ENCODE measurements at places on chromosomes 5 and 9. TPM values are rescaled to one million over a fixed set of nuclear protein-coding genes. Genes with fewer than 3 reads are reported as not detected.

Gene SIT1
- total RNA-seq: not detected

Gene FCN2
- not detected for total RNA-seq

Gene APC
- 24.0 TPM for total RNA-seq

Gene SH3TC2
- 12.8 TPM for total RNA-seq

Gene PTGDS
- total RNA-seq: 3.1 TPM

Gene PCDHGA1
- 0.05 TPM for total RNA-seq

Gene C5orf22
- total RNA-seq: 22.9 TPM

Gene HINT1
- total RNA-seq: 222 TPM

Gene CAPSL
- total RNA-seq: not detected

Gene KLF4
- 92.8 TPM for total RNA-seq

- no peaks in the 10 kb centered on the region for H3K27me3 ChIP-seq
- no peak overlapping the region for H3K4me3 ChIP-seq
- H3K4me1 ChIP-seq: peaks cover 57% of the 10 kb centered on the region
Observed at GRCh38 chr5:172773481-172774469, 2.8 kb upstream of the DUSP1 start.

- H3K27ac ChIP-seq: no peak overlapping the region
- DNase-seq: no peak
- H3K4me3 ChIP-seq: no peak overlapping the region
- no peaks in the 10 kb centered on the region for H3K4me1 ChIP-seq
Observed at GRCh38 chr5:165015126-165015525, 1509.7 kb downstream of the MAT2B start.

DNA sequence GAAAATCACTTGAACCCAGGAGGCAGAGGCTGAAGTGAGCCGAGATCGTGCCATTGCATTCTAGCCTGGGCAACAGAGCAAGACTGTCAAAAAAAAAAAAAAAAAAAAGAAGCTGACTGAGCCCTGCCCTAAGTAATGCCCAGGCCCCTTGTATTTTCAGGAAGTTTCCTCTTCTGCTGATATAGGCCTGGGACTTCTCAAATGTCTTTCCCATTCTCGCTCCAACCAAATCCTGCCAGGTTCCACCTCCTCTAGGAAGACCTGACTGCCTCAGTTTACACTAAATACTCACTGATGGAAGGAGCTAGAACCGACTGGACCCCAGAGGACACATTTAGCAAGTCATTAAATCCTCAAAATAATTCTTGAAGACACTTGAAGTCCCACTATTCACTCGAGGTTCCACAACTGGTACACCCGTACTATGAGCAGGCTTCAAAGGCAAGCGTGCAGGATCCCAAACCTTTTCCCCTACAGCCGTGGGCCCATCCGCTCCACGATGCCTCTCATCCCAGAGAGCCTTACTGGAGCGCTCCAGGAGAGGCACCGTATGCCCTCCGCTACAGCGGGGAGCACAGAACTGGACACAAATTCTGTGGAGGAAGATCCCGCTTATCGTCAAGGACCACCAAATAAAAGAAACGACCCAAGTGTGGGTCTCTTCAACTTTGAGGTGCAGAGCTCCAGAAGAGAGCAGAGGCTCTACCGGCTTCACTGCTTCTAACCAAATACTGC, 676 bp downstream of the NOL6 start:
- no peaks in the 10 kb centered on the region for H3K27me3 ChIP-seq
- peak overlapping the region; percentile 27 for H3K27ac ChIP-seq
- no peak for DNase-seq
- H3K36me3 ChIP-seq: peaks cover 17% of the 10 kb centered on the region

- H3K27me3 ChIP-seq: no peaks in the 10 kb centered on the region
- H3K4me1 ChIP-seq: peaks cover 4% of the 10 kb centered on the region
- no peak for DNase-seq
- no peak overlapping the region for H3K27ac ChIP-seq
- H3K36me3 ChIP-seq: no peaks in the 10 kb centered on the region
Observed at GRCh38 chr5:74617202-74617601, 23.3 kb downstream of the ENC1 start.

DNA sequence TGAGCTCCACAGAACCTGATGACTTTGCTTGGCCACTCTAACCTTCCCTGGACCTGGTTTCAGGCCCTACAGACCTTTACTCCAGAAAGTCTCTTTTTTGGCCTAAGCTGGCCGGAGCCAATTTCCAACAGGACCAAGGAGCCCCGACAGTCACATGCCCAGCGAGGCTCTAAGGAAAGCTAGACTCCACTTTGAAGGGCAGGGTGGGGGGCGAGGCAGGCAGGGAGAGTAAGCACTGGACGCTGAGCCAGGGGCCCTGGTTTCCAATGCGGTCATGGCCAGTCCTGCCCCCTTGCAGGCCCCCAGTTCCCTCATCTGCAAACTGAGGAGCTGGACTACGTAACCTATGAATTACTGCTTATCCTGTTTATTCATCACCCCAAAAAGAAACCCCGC, 65.2 kb downstream of the ADAMTS2 start:
- no peaks in the 10 kb centered on the region for H3K27me3 ChIP-seq
- no peak overlapping the region for H3K27ac ChIP-seq
- no peak for DNase-seq
- H3K4me1 ChIP-seq: no peaks in the 10 kb centered on the region
- H3K4me3 ChIP-seq: no peak overlapping the region

- H3K27me3 ChIP-seq: no peaks in the 10 kb centered on the region
- H3K36me3 ChIP-seq: no peaks in the 10 kb centered on the region
- H3K4me3 ChIP-seq: no peak overlapping the region
- no peak overlapping the region for H3K27ac ChIP-seq
- no peaks in the 10 kb centered on the region for H3K4me1 ChIP-seq
Observed at GRCh38 chr5:53323943-53324642, 156.3 kb upstream of the FST start.

GRCh38 chr9:129202613-129203555, 24.8 kb upstream of the IER5L start:
- DNase-seq: peak; percentile 54
- no peaks in the 10 kb centered on the region for H3K36me3 ChIP-seq
- peak overlapping the region; percentile 66 for H3K27ac ChIP-seq
- H3K4me3 ChIP-seq: peak overlapping the region; percentile 64
- H3K4me1 ChIP-seq: peaks cover 28% of the 10 kb centered on the region
- no peaks in the 10 kb centered on the region for H3K27me3 ChIP-seq

GRCh38 chr9:136086951-136087740, 7.9 kb downstream of the NACC2 start:
- H3K4me3 ChIP-seq: no peak overlapping the region
- DNase-seq: no peak
- H3K4me1 ChIP-seq: peaks cover 18% of the 10 kb centered on the region
- H3K27ac ChIP-seq: no peak overlapping the region
- H3K36me3 ChIP-seq: no peaks in the 10 kb centered on the region

DNA sequence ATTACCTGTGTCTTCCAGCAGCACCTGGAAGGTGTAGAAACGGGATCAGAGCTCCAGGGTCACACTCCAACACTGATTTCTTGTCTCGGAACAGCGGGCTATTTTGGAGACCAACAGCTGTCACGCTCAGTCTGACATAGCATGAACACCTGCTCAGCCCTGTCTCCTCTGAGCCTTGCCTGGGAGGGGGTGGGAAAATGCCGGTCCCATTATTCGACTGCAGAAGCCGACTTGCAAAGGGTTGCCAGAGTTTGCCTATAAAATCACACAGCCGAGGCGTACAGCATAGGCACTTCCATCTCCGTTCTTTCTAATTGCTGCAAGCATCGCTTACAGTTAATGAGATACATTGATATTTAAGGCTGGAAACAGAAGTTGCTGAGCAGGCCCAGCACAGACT, 300.8 kb upstream of the MSX2 start:
- H3K4me3 ChIP-seq: no peak overlapping the region
- H3K36me3 ChIP-seq: no peaks in the 10 kb centered on the region
- peaks cover 18% of the 10 kb centered on the region for H3K4me1 ChIP-seq

DNA sequence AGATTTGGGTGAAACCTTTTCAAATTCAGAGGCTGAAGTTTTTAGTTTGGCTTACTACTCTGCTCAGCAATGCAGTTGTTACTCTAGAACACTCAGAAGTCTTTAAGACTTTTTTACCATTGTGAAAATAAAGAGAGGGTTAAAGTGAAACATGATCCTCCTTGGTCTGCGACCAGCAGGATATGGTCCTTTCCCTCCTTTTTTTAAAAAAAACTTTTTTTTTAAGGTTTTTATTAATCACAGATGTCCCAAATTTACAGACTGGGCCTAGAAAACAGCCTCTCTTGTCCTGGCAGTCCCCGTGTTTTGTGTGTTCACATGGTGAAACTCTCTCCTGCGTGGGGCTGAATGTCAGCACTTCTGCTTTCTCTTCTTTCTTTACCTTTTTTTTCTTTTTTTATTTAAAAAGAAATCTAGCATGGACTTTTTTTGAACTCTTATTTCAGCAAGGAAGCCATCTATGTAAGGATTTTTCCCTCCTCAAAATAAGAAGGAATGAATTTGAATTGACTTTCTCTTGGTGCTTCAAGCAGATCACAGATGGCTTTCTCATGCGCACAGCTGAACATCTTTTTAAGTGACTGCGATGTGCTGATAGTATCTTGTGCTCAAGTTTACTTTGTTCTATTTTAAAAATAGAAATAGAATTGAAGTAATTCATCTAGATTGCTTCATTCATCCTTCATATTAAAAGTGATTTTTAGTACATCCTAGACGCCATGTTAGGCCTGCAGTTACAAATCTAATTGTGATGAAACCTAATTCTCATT, 128.7 kb upstream of the OTULINL start:
- no peaks in the 10 kb centered on the region for H3K27me3 ChIP-seq
- H3K4me3 ChIP-seq: no peak overlapping the region
- DNase-seq: no peak
- H3K36me3 ChIP-seq: no peaks in the 10 kb centered on the region
- H3K27ac ChIP-seq: no peak overlapping the region

GRCh38 chr5:54024466-54024865, 285.9 kb downstream of the ARL15 start:
- H3K27ac ChIP-seq: no peak overlapping the region
- no peaks in the 10 kb centered on the region for H3K4me1 ChIP-seq
- H3K27me3 ChIP-seq: no peaks in the 10 kb centered on the region
- DNase-seq: no peak
- no peaks in the 10 kb centered on the region for H3K36me3 ChIP-seq
- H3K4me3 ChIP-seq: no peak overlapping the region

DNA sequence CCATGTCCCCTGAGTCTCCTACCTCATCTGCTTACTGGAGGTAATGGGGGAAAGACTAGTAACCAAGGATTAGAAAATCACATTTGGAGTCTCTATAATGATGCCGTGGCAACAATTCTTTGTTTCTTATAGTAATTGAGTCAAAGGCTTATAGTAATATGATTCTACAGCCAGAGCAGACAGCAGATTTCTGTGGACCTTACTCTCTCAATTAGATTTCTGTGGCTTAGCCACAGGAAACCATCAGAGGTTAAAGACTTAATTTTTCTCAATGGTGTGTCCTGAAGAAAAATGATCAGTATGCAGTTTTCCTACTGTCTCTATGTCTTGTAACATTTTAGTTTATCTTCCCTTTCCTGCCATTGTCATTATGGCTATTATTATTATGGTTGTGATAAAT, 59.3 kb upstream of the CD180 start:
- DNase-seq: no peak
- 0 out of 2 replicates have a peak, but pooled peaks cover 7% of the 10 kb centered on the region for H3K27me3 ChIP-seq
- H3K36me3 ChIP-seq: no peaks in the 10 kb centered on the region
- H3K4me3 ChIP-seq: no peak overlapping the region
- no peak overlapping the region for H3K27ac ChIP-seq

DNA sequence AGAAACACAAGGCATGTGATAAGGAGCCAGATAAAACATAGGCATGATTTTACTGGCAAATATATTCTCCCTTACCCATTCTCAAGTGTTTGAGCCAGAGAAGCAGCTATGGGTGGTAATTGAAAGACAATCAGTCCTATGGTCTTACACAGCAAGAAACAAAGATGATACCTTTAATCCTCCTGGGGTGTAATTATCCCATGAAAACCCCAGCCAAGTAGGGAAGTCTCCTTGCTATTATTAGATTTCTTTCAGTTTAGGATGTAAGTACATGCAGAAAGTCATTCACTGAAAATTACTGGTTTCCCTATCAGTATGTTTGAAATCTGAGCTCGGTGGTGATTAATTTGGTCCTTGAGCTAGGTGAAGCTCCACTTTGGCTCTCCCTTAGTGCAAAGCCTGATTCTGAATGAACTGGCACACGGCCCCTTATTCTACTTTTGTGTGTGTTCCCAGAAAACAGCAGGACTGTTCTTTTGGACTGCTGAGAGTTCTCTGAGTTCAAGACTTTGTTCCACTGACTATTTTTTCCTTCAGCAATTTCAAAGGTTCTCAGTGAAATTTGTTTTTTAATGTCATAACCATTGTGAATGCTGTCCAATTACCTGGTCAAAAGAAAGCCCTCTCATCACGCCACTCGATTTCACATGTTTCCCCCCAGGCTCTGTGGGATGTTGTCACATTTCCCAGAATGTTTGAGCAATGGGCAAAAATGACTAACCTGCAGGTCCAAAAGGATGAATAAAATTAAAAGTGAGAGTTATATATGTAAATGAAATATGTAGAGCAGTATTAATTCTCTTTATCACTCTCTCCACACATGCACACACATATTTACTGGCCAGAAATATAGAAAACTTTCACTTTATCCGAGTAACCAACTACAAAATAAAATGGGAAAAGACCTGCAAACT, 343.0 kb downstream of the RAB3C start:
- no peak overlapping the region for H3K4me3 ChIP-seq
- H3K36me3 ChIP-seq: no peaks in the 10 kb centered on the region
- no peaks in the 10 kb centered on the region for H3K4me1 ChIP-seq
- H3K27ac ChIP-seq: no peak overlapping the region
- H3K27me3 ChIP-seq: peaks cover 70% of the 10 kb centered on the region

- H3K36me3 ChIP-seq: no peaks in the 10 kb centered on the region
- no peak overlapping the region for H3K27ac ChIP-seq
- no peak overlapping the region for H3K4me3 ChIP-seq
- no peaks in the 10 kb centered on the region for H3K27me3 ChIP-seq
- peaks cover 3% of the 10 kb centered on the region for H3K4me1 ChIP-seq
- no peak for DNase-seq
Observed at GRCh38 chr5:125038477-125038876, 292.0 kb upstream of the ZNF608 start.

All from HCT116 (cell line).